Activated CD4-positive, alpha-beta T cell treated with anti-CD3 and anti-CD28 coated beads, Interleukin-2, amount 10 ng/mL, durations not matched to agents 24 days and 14 days (primary cell): ENCODE measurements at places on chromosomes 1 and 21. TPM values are rescaled to one million over a fixed set of nuclear protein-coding genes. Genes with fewer than 3 reads are reported as not detected.
A peak's percentile ranks its signal among the peaks of the same experiment; 100 is the strongest.

- no peak overlapping the region for H3K4me3 ChIP-seq
- H3K27me3 ChIP-seq: peaks cover 41% of the 10 kb centered on the region
- no peak for DNase-seq
- no peaks in the 10 kb centered on the region for H3K36me3 ChIP-seq
Observed at GRCh38 chr1:180243517-180244221, 13.6 kb downstream of the LHX4 start.

DNA sequence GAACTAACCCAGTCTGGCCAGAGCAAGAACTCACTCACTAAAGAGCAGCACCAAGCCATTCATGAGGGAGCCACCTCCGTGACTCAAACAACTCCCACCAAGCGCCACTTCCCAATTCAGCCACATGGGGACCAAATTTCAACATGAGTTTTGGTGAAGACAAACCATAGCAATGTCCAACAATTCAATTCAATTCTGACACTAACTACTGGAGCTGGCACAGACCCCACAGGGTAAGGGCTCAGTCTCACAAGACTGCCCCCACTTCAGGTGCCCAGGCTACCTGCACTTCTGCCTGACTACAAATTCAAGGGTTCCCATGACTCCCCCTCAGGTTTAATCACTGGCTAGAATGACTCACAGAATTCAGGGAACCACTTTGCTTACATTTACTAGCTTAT is 48.8 kb upstream of the RAP1A start:
- H3K4me1 ChIP-seq: peaks cover 19% of the 10 kb centered on the region
- H3K36me3 ChIP-seq: peaks cover 3% of the 10 kb centered on the region
- H3K27me3 ChIP-seq: no peaks in the 10 kb centered on the region
- peak overlapping the region; percentile 4 for H3K27ac ChIP-seq
- no peak overlapping the region for H3K4me3 ChIP-seq

GRCh38 chr1:3543076-3544039 is 68.0 kb downstream of the MEGF6 start:
- H3K36me3 ChIP-seq: no peaks in the 10 kb centered on the region
- no peaks in the 10 kb centered on the region for H3K4me1 ChIP-seq
- no peaks in the 10 kb centered on the region for H3K27me3 ChIP-seq

- peaks cover 51% of the 10 kb centered on the region for H3K4me1 ChIP-seq
- no peak overlapping the region for H3K4me3 ChIP-seq
- H3K27ac ChIP-seq: no peak overlapping the region
- H3K27me3 ChIP-seq: no peaks in the 10 kb centered on the region
- no peak for DNase-seq
Observed at GRCh38 chr1:209646558-209646957, 5.7 kb downstream of the LAMB3 start.

DNA sequence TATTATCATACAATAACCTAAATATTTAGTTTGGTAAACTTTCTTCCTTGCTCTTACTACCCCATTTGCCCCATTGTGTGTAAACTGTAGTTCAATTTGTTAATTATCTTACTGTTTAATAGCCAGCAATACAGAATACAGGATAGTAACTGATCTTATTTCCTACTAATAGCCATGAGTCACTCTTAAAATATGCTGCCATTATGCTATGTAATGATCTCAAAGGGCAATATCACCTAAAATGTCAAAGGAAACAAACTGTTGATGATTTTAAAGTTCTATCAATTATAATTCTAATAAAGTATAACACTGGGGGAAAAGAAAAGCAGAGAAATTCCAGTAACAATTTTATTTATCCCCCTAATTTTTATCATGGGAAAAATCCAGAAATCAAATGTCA is 4.3 kb downstream of the SLC30A1 start:
- peaks cover 35% of the 10 kb centered on the region for H3K36me3 ChIP-seq
- H3K27ac ChIP-seq: no peak overlapping the region
- no peak overlapping the region for H3K4me3 ChIP-seq
- H3K4me1 ChIP-seq: peaks cover 34% of the 10 kb centered on the region
- DNase-seq: no peak

DNA sequence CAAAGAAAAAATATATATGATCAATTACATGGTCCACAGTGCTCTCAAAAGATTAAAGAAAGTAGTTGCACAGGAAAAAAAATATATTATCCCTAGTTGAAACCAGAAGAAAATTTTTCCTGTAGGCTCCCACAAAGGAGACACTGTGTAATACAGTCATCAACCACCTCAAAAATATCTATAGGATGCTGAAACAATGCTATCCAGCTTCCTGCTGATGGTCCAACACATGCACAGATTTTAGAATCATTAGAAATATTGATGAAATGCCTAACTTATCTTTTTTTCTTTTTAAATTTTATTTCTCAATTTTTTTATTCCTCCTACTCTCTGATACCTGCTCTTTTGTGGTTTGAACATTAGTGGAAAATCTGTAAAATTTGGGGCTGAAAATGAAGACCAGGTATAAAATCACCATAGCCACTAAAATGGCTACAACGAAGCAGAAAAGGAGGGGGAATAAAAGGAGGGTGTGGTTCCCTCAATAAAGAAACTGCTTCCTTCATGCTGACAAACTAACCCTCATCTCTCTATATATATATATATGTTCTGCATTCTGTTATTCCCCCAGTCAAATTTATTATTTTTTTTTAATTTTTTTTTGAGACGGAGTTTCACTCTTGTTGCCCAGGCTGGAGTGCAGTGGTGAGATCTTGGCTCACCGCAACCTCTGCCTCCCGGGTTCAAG is 28.3 kb upstream of the FBXO28 start:
- no peak overlapping the region for H3K4me3 ChIP-seq
- no peaks in the 10 kb centered on the region for H3K36me3 ChIP-seq
- no peaks in the 10 kb centered on the region for H3K4me1 ChIP-seq
- no peak overlapping the region for H3K27ac ChIP-seq

DNA sequence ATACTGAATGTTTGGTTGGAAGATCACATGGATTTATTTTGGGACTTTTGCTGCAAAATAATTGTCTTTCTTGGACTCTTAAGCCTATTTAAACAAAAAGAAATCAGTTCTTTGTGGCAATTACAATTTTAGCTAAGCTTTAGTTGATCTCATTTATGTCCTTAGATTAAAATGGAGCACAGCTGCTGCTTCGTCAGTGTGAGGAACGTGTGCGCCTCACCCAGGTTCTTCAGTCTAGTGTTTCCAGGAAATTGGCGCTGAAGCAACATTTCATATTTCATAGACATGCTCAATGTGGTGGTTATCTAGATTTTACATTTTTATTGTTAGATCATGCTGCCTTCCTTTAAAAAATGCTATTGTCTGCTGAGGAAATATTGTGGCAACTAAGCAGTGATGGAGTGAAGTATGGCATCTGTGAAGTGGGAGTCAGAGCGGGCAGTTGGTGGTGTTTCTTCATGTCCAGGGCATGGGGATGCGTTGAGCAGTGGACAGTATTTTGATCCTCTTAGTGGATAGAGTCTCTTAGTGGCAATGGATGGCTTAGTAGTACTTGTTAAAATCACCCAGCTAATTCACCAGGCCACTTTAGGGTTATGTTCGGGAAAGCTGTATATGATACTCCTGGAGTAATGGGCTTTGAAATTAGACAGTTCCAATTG is 5.6 kb downstream of the DDI2 start:
- no peak overlapping the region for H3K4me3 ChIP-seq
- no peak for DNase-seq
- no peak overlapping the region for H3K27ac ChIP-seq
- peaks cover 44% of the 10 kb centered on the region for H3K4me1 ChIP-seq
- H3K27me3 ChIP-seq: no peaks in the 10 kb centered on the region

- H3K27me3 ChIP-seq: no peaks in the 10 kb centered on the region
- no peak overlapping the region for H3K4me3 ChIP-seq
- no peak overlapping the region for H3K27ac ChIP-seq
- H3K36me3 ChIP-seq: peaks cover 6% of the 10 kb centered on the region
- peaks cover under 1% of the 10 kb centered on the region for H3K4me1 ChIP-seq
- DNase-seq: no peak
Observed at GRCh38 chr1:59345221-59345620, 48.3 kb downstream of the FGGY start.

GRCh38 chr1:212238552-212238951 is 46.7 kb upstream of the PPP2R5A start:
- no peak overlapping the region for H3K4me3 ChIP-seq
- no peak overlapping the region for H3K27ac ChIP-seq
- no peaks in the 10 kb centered on the region for H3K36me3 ChIP-seq

DNA sequence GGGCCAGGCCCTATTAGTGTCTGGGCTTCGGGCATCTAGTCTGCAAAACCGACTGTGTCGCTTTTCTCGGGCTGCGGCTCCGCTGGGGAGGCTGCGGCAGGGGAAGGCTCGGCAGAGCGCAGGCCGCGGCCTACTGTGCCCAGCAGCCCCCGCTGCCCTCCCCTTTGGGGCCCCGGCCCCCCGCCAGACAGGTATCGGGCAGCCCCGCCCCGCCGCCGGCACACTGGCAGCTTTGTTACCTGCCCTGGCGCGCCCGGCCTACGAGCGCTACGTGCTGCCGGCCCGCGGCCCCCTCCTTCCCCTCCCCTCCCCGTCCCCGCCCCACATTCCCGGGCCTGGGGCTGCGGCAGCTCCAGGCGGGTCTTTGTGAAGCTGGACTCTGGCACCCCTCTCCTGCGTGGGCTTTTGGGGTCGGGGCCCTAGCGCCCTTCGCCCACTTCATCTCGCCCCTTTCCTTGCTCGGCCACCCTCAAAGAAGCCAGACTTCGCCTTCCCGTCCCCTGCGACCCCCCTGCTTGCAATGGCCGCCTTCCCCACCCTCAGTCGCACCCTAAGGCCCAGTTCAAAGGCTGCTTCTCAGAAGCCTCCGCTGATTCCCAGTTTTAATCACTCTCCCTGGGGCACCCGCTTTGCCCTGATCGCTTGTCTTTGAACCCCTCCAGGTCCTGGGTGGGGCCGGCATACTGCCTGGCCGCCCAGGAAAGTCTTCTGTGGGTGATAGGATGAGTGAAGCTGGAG is 48.9 kb upstream of the SLC2A1 start:
- H3K27ac ChIP-seq: no peak overlapping the region
- DNase-seq: no peak
- H3K4me3 ChIP-seq: no peak overlapping the region
- H3K4me1 ChIP-seq: no peaks in the 10 kb centered on the region
- H3K36me3 ChIP-seq: no peaks in the 10 kb centered on the region
- peaks cover 16% of the 10 kb centered on the region for H3K27me3 ChIP-seq

DNA sequence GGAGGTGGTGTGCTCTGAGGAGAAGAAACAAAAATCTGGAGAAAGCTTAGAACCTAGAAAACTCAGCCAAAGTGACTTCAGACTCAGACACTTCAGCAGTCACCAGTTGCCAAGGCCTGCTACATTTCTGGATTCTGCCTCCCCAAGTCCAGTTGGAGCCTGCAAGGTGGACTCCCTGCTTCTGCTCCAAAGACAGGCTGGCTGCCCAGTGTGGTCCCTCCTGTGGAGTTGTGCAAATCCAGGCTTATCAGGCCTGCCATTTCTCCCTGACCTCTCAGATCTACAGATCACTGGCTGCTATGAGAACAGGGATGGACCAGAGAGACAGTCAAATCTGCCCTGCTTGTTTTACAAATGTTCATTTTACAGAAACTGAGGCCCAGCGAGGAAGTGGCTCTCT is 9.9 kb downstream of the CACHD1 start:
- H3K27me3 ChIP-seq: peaks cover 16% of the 10 kb centered on the region
- H3K36me3 ChIP-seq: no peaks in the 10 kb centered on the region
- H3K4me1 ChIP-seq: no peaks in the 10 kb centered on the region

GRCh38 chr1:31412732-31413404 is at the start of gene SERINC2:
SERINC2 (plus strand) TSS chr1:31413213; CDS start chr1:31413266, 53 bp downstream.
- peaks cover 4% of the 10 kb centered on the region for H3K4me1 ChIP-seq
- DNase-seq: peak; percentile 68
- H3K27ac ChIP-seq: peak within 1 kb of the TSS; percentile 67
- peaks cover 63% of the 10 kb centered on the region for H3K27me3 ChIP-seq
- H3K4me3 ChIP-seq: peak within 1 kb of the TSS; percentile 90

DNA sequence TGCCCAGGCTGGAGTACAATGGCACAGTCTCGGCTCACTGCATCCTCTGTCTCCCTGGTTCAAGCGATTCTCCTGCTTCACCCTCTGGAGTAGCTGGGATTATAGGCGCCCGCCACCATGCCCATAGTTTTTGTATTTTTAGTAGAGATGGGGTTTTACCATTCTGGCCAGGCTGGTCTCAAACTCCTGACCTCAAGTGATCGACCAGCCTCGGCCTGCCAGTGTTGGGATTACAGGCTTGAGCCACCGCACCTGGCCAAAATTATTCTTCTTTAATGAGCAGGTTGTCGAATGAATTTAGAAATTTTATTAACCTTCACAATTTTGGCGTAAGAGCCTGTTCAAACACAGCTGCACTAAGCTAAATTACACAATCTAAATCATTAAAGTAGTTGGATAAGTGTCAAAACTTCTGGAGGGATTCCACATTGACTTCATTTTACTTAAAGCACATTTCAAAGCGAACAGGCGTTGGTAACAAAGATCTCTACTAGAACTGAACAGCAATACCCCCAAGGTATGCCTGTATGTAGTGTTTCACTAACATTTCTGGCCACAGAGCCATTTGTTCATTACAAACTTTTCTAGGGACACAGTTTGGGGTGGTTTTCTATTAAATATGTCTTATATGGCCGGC is 5.2 kb upstream of the CTH start:
- H3K4me3 ChIP-seq: no peak overlapping the region
- peaks cover 16% of the 10 kb centered on the region for H3K27me3 ChIP-seq

GRCh38 chr1:2313651-2314261 is 77.6 kb downstream of the MORN1 start:
- H3K27ac ChIP-seq: peak overlapping the region; percentile 25
- H3K27me3 ChIP-seq: no peaks in the 10 kb centered on the region
- peak overlapping the region; percentile 12 for H3K4me3 ChIP-seq
- DNase-seq: no peak

GRCh38 chr1:241391926-241392710 is 35.1 kb upstream of the RGS7 start:
- H3K27me3 ChIP-seq: no peaks in the 10 kb centered on the region
- no peaks in the 10 kb centered on the region for H3K36me3 ChIP-seq
- H3K4me3 ChIP-seq: no peak overlapping the region
- no peak overlapping the region for H3K27ac ChIP-seq
- DNase-seq: no peak

GRCh38 chr1:221809091-221810029 is 67.5 kb upstream of the DUSP10 start:
- H3K4me3 ChIP-seq: peak overlapping the region; percentile 6
- DNase-seq: peak; percentile 54
- H3K27ac ChIP-seq: peak overlapping the region; percentile 67
- no peaks in the 10 kb centered on the region for H3K27me3 ChIP-seq
- H3K4me1 ChIP-seq: peaks cover 32% of the 10 kb centered on the region

LEFTY2 gene
- not detected in 2 replicates for total RNA-seq

CELA3A gene
- not detected in 2 replicates for total RNA-seq

FMO3 gene
- total RNA-seq: not detected in 2 replicates

PWP2 gene
- total RNA-seq: 10.0 and 16.5 TPM in 2 replicates

HRNR gene
- not detected in 2 replicates for total RNA-seq

CD1B gene
- not detected in 2 replicates for total RNA-seq

AADACL3 gene
- not detected in 2 replicates for total RNA-seq
